HT1080 (cell line): ENCODE measurements at places on chromosomes 11 and 22. TPM values are rescaled to one million over a fixed set of nuclear protein-coding genes. Genes with fewer than 3 reads are reported as not detected.

Gene OR8D1
- not detected in 2 replicates for total RNA-seq

- no peak for DNase-seq
These were observed 115.7 kb downstream of the ENTHD1 start for GRCh38 chr22:39777716-39778454.

- DNase-seq, result peak; percentile 62
These were observed 22.3 kb upstream of the GLYATL2 start for GRCh38 chr11:58866788-58867187.

- peak; percentile 95 for DNase-seq
These were observed 12.9 kb upstream of the CDKN1C start for GRCh38 chr11:2898366-2899079.

DNA sequence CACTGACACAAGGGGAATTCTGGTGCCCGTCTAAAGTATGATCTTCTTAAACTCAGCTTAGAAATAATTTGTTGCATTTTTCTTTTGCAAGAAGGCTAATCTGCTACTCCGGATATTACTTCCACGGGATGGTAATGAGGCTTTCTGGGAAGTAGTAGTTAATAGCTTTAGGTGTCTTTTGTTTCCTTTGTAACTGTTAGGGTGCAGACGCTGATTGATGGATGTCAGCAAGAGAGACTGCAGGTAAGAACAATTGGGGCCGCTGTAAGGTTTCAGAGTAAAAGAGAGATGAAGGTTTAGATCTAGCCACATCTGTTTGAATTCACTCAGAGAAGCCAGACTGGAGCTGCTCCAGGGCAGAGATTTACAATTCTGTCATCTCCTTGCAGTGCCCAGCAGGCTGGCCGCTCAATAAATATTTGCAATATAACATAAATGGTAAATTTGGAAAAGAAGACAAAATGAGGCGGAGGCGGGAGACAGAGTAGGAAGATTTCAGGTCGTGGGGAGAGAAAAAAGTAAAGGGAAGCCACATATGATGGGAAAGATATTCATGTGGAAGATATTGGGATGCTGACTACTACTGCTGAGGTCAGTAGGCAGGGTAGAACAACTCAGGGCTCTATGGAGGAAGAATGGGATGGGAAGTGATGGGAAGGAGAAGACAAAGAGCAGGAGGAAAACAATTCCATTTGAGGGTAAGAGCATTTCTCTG is 320.5 kb downstream of the AASDHPPT start:
- DNase-seq, result no peak

- no peak for DNase-seq
These were observed 118.7 kb upstream of the ZC3H12C start for GRCh38 chr11:109974523-109974922.
